ENCODE measurements at places on chromosomes 3 and 15. TPM values are rescaled to one million over a fixed set of nuclear protein-coding genes. Genes with fewer than 3 reads are reported as not detected.
A peak's percentile ranks its signal among the peaks of the same experiment; 100 is the strongest.

- DNase-seq: peak; percentile 49
These were observed 31.3 kb downstream of the MGA start for GRCh38 chr15:41691471-41691870.

GRCh38 chr3:150312018-150312657 lies 96.0 kb upstream of the TSC22D2 start:
- DNase-seq: no peak

GRCh38 chr3:107794664-107795443 lies 272.1 kb downstream of the BBX start:
- DNase-seq: peak; percentile 3

DNA sequence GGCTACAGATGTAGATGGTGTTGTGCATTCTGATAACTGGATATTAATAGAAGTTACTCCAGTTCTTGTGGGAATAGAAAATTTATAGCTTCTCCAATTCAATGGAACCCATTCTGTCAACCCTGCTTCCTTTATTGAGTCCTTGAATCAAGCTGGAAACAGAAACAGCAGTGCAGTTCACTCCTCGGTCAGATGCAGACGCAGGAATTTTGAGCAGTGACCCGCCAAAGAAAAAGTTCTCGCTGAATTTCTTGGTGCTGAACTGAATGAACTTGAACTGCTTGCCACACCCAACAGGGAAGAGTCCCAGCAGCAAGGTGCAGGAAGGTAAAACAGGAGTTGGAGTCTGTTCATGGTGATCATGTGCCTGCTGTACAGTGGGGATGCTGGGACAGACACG lies 10.3 kb downstream of the HRH1 start:
- no peak for DNase-seq

DNA sequence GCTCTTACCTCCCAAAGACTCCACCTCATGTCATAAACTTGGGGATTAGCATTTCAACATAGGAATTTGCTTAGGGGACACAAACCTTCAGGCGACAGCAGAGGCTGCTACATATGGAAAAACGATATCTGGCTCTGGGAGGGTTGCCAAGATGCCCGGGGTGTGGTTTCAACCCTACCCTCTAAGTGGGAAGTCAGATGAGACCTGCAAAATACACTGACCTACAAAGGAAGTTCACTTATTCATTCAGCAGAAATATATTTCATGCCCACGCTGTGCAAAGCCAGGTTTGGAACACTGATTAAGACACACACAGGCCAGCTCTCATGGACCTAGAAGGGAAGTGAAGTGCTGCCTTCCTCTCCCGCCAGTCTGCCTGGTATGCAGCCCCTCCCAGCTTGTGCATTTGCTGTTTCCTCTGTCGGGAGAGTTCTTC lies 239.3 kb downstream of the FEZF2 start:
- DNase-seq: peak; percentile 63

- DNase-seq: no peak
These were observed 143.2 kb downstream of the RAP2B start for GRCh38 chr3:153305189-153305588.

DNA sequence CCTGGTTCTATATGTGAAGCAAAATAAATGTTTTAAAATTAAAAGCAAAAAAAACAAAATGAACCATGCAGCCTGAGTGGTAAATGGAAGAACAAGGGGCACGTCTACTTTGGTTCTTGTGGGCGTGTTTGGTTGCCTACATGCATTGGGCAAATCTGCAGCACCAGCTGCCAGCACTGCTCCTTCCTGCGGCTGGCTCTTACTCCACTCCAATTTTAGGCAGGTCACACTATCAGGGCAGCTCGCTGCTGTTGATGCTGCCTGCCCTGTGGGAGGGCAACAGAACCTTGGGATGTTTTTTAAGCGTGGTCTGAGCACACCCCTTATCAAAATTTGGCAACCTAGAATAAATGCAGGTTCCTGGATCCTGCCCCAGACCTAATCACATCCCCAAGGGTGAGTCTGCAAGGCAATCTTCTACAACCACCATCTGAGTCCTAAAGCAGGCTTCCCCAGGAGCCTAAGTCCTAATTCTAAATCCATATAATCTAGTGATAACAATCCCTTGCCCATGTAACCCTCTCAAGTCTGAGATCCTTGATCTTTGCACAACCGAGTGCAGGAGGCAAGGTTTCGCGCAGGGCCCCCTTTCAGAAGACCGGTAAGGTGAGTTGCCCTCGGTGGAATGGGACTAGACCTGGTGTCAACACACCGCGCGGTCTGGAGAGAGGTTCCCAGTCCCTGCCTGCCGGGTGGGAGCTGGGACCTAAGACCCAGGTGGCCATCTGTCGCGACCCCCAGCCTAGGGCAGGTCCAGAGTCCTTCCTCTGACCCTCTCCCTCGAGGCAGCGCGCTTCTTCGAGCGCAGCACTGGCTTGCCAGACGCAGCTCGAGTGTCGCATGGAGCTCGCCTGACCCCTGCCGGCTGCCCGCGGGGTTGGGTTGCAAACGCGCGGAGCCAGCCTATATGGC lies 15.9 kb downstream of the IVD start:
- peak; percentile 83 for DNase-seq

GRCh38 chr3:34361921-34362320 lies 563.5 kb downstream of the PDCD6IP start:
- DNase-seq: no peak

- no peak for DNase-seq
These were observed 230.1 kb downstream of the UBE3A start for GRCh38 chr15:25208735-25209134.

The COLQ gene
- 1.2 TPM for total RNA-seq

The PCSK6 gene
- 24.0 TPM for total RNA-seq

The KNL1 gene
- 7.5 TPM for total RNA-seq

The CCR8 gene
- not detected for total RNA-seq
